ENCODE measurements at places on chromosomes 2 and 18.

DNA sequence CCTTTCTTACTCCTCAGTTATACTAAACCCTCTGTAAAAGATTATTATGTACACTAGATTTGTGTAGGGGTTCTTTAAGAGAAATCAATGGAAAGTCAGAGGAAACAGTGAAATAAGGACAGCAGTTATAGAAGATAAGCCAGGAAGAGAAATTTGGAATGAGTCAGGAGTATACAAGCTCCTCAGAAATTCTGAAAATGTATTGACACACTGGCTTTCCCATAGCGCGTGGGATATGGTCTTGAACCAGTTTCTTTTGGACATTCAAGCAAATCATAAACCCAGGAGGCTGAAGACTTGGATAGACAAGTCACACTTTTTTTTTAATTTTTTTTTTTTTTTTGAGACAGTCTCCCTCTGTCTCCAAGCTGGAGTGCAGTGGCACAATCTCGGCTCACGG, 316.1 kb upstream of the MMADHC start:
- no peak for DNase-seq

- DNase-seq: no peak
These were observed 65.5 kb downstream of the CCBE1 start for GRCh38 chr18:59631583-59632181.

GRCh38 chr2:147223119-147223518, 621.7 kb upstream of the ACVR2A start:
- DNase-seq: no peak

GRCh38 chr18:62060820-62061219, 126.0 kb downstream of the PIGN start:
- no peak for DNase-seq

GRCh38 chr2:224283466-224283965, 118.4 kb downstream of the FAM124B start:
- DNase-seq: no peak

DNA sequence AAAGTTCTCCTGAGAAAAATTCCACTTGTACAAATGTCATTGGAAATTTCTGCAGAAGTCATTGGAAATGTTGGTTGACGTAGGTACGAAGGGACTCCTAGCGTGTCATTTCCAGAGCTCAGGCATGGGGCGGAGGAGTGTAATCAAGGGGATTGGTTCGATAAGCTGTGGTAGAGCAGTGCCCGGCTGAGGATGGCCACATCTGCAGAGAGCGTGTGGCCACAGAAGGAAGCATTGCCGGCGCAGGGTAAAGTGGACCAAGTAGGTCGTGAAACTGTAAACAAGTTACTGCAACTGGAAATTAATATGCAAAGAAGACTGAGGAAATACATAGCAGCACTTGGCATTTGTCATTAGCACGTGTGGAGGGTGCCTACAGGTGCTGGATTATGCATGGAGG, 101.8 kb downstream of the DGKD start:
- DNase-seq: no peak

GRCh38 chr2:68717305-68717661, 17.3 kb upstream of the ARHGAP25 start:
- no peak for DNase-seq

DNA sequence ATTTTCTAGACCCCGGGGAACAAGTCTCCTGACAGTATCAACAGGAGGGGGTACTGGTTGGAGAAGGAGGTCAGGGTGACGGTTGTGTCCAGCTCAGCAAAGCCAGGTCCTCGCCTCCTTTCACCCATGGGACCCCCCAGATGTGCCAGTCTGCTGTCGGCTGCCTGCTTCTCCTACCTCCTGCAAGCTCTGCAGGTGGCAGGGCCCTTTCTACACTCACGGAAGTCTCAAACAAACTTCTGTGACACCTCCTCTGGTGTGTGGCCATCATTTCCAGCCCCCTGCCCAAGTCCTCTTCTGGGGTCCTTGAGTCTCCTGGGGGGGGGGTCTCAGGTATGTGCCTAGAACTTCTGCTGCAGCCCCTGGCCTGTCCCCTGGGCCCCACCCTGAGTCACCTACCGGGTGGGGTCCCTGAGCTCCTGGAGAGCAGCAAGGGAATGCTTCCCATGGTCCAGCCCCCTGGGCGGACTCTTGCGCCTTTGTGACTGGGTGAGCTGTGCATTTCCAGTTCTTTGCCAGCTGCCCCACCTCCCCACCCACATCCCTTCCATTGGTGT, 12.8 kb downstream of the SH3RF3 start:
- no peak for DNase-seq

DNA sequence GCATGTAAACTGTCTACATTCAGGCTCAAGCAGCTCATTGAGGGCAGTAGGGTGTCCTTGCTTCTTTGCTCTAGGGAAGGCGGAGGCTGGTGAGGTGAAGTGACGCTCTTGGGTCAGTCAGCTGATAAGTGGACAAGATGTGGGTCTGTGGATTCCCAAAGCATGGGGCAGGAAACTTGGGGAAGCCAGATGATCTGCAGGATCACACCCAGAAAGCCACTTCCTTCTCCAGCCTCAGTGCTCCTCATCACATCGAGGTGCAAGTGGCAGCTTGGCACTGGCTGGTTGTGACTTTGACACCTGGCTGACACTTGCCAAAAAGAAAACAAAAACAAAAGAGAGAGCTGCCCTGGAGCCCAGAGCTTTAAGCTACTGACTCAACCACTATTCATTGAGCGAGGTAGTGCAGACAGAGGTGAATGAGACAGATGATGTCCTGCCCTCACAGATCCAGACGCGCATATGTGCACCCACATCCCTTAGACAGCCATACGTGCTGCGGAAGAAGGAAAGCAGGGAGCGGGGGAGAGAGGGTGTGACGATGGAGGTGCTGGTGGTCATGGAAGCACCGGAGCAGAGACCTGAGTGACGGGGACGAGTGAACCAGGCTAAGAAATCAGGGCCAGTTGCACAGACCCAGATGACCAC, 3.1 kb upstream of the CIB4 start:
- no peak for DNase-seq
